ENCODE measurements at places on chromosomes 6 and 20. TPM values are rescaled to one million over a fixed set of nuclear protein-coding genes. Genes with fewer than 3 reads are reported as not detected.

DNA sequence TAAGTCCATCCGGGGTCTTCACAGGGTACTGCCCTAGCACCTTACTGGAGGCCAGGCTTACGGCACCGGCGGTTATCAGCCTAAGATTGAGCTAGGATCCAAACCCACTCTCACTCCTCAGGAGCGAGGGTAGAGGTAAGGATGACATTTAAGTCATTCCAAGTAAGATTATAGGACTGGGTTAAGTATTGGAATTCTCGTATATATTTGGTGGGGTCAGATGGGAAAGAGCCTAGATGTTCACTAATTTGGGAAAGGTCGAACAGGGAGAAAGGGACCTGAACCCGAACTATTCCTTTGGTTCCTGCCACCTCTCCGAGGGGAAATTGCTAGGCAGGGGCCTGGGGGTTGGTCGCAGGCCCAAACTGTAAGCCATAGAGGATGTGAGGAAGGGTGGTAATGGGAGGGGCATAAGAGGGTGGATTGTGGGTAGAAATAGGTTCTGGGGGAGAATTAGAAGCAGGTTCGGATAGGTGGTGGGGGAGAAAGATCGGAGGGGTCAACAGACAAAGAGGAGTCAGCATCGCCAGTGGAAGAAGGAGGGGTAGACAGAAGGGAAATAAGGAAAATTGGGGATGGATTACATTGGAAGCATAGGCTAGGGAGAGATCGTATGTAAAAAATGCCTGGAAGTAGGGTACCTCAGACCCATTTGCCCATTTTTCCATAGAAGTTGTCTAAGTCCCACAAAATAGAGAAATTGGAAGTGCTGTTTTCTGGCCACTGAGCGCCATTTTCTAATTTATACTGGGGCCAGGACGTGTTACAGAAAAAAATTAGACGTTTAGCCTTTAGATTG lies 747.1 kb upstream of the ADGRB3 start:
- DNase-seq: no peak

DNA sequence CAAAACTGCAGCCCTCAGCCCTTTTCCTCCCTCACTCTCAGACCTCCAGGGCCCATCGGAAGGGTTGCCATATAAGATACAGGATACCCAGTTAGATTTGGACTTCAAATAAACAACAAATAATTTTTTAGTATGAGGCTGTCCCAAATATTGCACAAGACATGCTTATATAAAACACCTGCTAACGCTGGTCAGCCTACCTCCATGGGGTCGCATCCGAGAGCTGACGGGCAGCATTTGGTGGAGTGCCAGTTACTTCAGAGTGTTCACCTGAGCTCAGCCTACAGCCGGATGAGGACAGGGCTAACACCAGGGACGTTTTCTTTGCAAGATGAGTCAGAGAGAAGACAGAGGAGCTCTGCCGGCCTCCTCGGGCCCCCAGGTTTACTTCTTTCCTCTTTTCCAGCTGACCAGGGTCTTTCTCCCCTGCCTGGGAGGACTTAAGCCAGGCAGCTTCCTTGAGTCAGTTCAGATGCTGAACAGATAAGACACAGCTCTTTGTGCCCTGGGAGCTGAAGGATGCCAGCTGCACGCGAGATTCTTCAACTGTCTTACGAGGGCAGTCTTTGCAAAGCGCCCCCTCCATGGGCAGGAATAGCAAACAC lies 141.2 kb upstream of the KCNG1 start:
- no peak for DNase-seq

GRCh38 chr6:135310291-135310690 lies 129.2 kb downstream of the MYB start:
- DNase-seq: no peak

Gene ADTRP
- 1.3 TPM for total RNA-seq

GRCh38 chr6:42316981-42317380 lies 99.3 kb upstream of the MRPS10 start:
- peak; percentile 12 for DNase-seq

- DNase-seq: no peak
These were observed 274.9 kb downstream of the SMOC2 start for GRCh38 chr6:168715643-168716481.

DNA sequence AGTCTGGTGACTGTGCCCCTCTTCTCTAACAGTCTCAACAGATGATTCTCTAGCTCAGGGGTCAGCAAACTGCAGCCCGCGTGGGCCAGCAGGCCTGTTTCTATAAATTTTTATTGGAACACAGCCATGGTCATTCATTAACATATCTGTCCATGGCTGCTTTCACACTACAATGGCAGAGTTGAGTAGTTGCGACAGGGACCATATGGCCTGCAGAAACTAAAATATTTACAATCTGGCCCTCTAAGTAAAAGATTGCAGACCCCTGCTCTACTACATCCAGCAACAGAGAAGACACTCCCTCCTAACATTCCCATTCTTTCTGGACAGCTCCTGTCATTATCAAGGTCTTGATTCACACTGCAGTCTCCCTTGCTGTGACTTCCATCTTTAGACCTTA lies 45.2 kb downstream of the PLAGL2 start:
- DNase-seq: no peak

GRCh38 chr6:135583256-135583761 lies 85.8 kb upstream of the AHI1 start:
- peak; percentile 77 for DNase-seq

- DNase-seq: no peak
These were observed 31.5 kb upstream of the TOP1 start for GRCh38 chr20:40997116-40997515.

DNA sequence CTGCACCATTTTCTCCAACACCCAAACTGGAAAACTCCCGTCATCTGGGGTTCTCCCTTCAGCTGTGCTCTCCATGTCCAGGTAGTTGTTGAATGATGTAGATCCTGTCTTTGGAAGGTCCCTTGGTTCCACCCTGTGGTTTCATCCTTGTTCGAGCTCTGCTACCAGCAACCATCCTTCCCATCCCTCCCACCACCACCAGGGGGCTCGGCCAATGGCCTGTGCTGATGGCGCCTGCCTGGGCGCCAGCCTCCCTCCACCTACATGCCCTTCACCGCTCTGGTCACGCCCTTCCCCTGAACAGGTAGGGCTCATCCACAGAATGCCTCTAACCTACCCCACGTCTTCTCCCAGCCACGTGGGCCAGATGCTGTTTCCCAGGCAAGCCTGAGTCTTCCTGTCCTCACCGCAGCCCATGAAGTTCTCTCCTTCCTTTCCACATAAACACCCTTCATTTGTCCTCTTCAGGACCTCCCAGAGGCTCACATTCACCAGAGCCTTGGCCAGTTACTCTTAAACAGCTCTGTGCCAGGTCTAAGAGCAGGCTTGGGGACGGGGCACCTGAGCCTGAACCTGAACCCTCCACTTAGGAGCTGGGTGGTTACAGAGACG lies 75.1 kb upstream of the DUSP22 start:
- no peak for DNase-seq

Gene BPI
- total RNA-seq: not detected

GRCh38 chr20:49635166-49635565 lies 67.2 kb upstream of the PTGIS start:
- peak; percentile 37 for DNase-seq

Data from fibroblast of lung (primary cell).